Activated T-helper 9 cell treated with anti-CD3 and anti-CD28 coated beads, Interleukin-2, amount 50 U/mL, for 16 hours (primary cell): ENCODE measurements at places on chromosomes 6 and 20.

- DNase-seq: no peak
These were observed 28.1 kb downstream of the SLC52A3 start for GRCh38 chr20:740162-740561.

DNA sequence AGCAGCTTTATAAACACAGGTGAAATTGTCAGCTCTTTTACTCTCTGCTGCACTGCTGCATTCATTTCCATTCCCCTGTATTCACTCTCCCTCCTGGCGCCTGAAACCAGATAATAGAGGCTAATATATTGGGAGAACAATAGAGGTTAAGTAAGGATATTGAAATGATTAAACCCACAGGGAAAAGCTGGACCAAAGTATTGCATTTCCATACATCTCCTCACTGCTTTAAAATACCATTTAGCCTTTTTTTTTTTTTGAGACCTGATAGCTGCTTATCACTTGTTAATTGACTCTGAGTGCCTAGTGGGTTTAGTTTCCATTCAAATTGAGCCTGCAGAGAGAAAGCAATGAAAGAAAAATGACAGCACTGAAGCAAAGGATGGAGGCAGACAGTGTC is 540.5 kb upstream of the IMPG1 start:
- DNase-seq: no peak

GRCh38 chr20:63547725-63548480 is at the start of gene SRMS:
Gene SRMS (minus strand): TSS chr20:63547749. CDS start chr20:63547463, 286 bp downstream.
- no peak for DNase-seq

GRCh38 chr6:98831057-98831958 is 3.1 kb upstream of the POU3F2 start:
- DNase-seq: no peak

DNA sequence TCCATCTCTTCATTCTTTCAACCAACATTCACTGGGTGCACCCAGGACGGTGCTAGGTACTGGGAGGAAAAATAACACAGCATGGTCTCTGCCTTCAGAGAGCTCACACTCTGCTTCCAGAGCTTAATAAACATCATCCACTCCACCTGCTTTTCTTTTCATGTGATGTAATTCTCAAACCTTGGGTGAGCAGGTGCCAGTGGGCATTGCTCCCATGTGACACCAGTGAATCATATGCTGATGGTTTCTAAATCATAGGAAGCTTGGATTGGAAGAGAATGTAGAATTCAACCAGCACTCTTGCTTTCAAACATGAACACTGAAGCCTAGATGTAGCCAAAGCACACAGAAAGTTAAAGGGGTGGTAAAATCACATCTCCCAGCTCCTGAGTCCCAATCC is 189.8 kb downstream of the FOXA2 start:
- DNase-seq: no peak

- no peak for DNase-seq
These were observed 132.6 kb downstream of the GPR63 start for GRCh38 chr6:96704713-96705112.

DNA sequence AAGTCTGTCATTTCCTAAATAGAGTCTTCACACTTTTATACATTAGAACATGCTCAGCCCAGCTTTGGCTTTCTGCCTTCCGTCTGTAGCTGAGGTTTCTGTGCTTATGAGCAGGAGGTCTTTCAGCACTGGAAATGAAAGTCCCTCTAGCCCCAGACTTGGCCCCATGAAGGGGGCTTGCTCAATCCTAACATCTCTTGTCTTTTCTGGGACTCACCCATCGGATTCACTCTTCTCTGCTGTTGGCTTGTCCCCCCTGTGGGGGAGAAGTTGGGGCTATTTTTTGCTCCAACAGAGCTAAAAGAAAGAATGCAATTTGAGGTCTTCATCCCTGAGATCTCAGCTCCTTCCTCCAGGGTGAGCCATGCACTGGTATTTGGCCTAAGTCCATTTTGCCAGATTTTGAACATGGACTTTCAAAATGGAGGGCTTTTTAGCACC is 177.7 kb downstream of the MRPL14 start:
- no peak for DNase-seq

- DNase-seq: no peak
These were observed 1.9 kb upstream of the ELOVL4 start for GRCh38 chr6:79949233-79949632.

DNA sequence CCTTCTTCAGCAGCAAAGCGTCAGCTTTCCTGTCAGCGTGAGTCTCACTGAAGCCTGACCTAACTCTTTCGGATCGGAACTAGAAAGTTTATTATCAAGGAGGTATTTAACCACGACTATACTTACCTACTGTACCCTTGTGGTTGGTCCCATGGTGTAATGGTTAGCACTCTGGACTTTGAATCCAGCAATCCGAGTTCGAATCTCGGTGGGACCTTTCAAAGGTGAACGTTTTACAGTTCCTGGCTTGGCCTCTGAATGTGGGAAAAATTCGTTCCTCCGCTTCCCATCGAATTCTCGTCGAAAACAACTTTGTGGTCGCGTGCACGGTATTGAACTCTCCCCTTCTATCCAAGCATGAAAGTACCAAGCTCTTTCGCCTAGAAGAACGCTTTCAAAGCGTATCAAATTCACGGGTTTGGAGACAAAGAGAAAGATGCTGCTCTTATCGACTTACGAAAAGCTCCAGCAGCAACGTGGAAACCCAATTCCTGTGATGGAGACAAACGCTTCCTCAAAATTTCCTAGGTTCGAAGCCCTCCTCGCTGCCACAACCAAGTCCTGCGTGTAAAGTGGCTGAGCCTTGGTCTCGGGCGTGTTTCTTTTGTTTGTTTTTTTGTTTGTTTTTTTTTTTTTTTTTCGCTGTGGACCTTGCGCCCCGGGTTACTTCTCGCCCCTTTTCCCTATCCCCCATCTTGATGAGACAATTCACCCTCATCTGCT is 63.7 kb downstream of the GPX5 start:
- no peak for DNase-seq

GRCh38 chr6:148943451-148943850 is 196.6 kb downstream of the UST start:
- no peak for DNase-seq

- no peak for DNase-seq
These were observed 110.7 kb upstream of the PHACTR1 start for GRCh38 chr6:12605888-12606345.

DNA sequence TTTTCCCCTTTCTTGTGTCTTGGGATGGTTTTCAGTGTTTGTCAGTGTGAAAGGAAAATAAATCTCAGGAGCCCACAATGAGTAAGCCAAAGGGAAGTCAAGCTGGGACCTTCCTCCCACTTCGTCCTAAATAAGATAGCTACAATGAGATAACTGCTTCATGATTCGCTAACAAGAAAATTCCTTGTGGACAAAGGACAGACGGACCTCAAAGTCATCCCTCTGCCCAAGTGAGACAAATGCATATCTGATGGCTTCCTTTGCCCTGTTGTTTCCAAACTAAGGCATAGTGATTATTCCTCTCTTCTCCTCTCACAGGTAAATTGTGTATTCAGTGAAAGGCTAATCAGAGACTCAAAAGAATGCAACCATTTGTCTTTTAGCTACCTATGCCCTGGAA is 26.1 kb upstream of the ADTRP start:
- DNase-seq: no peak

GRCh38 chr6:32436186-32436585 is 3.5 kb upstream of the HLA-DRA start:
- DNase-seq: no peak

GRCh38 chr6:36847991-36848390 is 8.7 kb upstream of the CPNE5 start:
- DNase-seq: no peak

- no peak for DNase-seq
These were observed 42.1 kb upstream of the SYNCRIP start for GRCh38 chr6:85684809-85685171.

GRCh38 chr6:131400054-131400778 is 172.8 kb upstream of the ARG1 start:
- DNase-seq: no peak

DNA sequence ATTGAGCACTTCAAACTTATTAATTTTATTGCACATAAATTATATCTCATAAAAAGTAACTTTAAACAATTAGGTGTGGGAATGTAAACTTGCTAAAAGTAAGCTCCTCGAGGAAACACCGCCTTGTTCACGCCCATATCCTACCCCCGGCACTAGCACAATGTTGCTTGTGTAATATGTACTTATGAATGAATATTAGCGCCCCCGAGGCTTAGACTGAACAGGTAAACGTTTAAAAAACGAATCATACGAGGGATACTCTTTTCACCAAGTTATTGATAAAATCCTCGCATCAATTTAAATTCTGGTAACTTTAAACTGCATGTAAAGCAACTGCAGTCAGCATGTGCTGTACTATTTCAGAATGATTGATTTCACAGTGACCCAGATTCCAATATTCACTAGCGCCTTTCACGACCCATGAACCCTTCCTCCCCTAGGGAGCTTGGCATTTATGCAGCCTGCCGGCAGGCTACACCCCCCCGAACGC is 637 bp downstream of the TFB1M start:
- no peak for DNase-seq

DNA sequence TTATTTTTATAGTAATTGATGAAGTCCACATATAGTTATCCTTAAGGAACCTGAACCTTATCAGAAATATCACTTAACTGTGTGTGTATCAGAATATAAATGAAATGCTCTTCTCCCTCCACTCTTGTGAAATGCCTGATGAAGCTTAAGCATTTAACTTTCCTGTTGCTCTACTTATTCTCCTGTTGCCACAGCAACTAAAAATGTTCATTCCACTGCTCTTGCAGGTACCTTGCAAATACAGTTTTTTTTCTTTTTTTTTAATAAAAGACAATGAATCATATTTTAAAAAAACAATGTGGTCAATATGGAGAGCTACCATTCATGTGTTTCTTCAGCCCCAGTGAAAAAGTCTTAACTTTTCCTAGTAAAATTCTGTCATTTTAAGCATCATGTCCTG is 210.3 kb downstream of the RFPL4B start:
- DNase-seq: no peak

- DNase-seq: no peak
These were observed 248.3 kb upstream of the AFDN start for GRCh38 chr6:167578371-167578901.

GRCh38 chr20:53510262-53510661 is 83.4 kb downstream of the ZNF217 start:
- DNase-seq: no peak

DNA sequence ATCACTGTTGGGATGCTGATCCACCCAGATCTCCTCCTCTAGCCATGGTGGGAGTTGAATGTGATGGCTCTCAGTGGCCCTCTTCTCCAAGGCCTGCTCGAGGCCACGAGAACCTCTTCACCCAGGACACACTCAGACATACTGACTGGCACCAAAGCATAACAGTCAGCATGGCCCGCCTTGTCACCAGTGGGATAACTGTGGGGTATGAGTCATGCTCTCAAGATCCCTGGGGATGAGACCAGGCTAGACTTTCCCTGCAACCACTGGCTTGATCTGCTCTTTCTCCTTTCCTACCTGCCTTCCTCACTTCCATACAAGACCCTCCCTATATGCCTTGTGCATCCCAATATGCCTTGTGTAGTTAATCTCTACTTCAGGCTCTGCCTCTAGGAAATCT is 66.8 kb downstream of the RIN2 start:
- DNase-seq: no peak

DNA sequence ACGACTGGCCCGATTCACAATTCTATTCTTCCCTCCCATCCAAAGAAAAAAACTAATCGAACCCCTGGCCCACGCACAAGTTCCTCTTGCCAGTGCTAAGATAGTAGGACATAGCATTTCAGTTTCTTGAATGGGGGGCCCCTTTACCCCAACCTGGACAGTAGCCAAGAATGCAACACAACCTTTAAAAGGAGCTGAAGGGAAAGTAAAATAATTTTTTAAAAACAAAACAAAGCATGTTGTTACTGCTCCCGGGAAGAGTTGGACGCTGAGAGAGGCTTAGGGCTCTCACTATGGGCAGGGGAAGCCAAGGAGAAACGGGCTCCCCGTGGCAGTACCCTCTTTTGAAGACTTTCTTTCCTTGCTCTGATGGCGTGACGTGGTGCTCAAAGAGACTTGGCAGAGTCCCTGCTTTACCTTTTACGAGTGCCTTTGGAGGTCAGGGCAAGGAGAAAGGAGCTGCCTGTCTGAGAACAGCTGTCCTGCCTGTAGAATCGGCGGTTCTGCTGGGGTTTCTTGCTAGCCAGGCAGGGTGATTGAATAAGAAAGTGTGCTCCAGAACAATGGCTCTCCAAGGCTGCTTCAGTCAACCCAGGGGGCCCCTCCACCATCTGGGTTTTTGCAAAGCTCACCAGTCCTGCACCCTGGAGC is 5.8 kb downstream of the TFAP2C start:
- DNase-seq: no peak

DNA sequence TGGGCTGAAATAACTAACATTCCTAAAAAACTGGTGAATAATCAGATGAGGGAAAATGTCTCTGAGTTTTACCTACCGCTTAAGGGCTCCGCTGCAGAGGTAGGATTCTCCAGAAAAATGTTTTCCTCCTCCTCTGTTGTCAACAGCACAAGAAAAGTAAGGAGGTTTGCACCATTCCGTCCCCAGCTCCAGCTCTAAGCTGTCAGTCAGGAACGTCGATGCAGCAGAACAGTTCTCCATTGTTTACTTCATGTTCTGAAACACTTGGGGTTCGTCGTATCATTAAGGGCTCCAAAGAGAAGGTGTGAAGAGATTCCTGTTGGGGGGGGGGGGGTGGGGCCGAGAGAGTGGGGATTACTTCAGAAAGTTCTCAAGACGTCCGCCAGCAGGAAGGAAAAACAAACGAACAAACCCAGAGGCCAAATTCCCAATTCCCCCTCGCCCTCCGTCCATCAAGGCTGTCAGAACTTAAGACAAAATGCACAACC is 734 bp downstream of the MMS22L start:
- DNase-seq: no peak

DNA sequence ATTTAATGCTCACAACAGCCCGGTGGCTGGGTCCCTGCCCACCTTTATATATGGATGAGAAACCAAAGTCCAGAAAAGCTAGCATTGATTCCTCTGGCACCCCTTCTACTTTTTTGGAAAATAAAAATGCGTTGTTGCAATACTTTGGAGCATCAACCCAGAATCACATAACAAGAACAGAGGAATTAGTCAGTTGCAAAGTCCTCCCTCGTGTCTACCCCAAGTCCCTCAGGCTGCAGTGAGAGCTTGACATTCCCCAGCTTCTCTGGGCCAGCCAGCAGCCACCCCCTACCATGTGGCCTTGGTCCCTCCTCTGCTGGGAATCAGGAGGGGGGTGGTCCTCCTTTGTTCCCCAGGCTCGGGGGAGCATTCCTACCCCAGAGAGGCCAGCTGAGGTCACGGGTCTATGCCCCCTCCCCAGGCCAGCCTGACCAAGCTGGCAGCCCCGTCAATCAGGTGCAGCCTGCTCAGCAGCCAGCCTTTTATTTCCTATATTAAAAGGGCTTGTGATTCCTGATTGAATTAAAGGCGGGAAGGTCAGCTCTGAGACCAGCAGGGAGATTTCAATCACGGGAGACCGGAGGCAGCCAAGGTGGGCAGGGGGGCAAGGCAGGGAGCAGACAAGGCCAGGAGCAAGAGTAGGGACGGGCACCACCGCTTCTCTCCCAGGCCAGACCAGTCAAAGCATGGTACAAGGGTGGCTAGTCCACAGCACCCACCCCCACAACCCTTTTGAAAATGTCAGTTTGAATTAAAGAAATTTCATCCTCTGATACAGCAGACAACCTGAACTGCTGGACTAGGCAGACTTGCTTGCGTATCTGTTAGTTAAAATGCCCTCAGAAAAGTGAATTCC is 158.9 kb downstream of the MRPL14 start:
- DNase-seq: no peak

GRCh38 chr6:7431313-7431673 is 41.7 kb downstream of the RIOK1 start:
- DNase-seq: no peak

- DNase-seq: no peak
These were observed 978 bp downstream of the WFDC6 start for GRCh38 chr20:45538209-45538799.
